Astrocyte (in vitro differentiated cells and primary cell): ENCODE measurements at places on chromosomes 7 and 10. TPM values are rescaled to one million over a fixed set of nuclear protein-coding genes. Genes with fewer than 3 reads are reported as not detected.
A peak's percentile ranks its signal among the peaks of the same experiment; 100 is the strongest.

- no peak for DNase-seq
Measured at GRCh38 chr10:1171586-1171985, 115.4 kb downstream of the WDR37 start.

GRCh38 chr7:91187061-91187460 is 77.2 kb upstream of the FZD1 start:
- DNase-seq = no peak

GRCh38 chr7:38310591-38311101 is 37.2 kb upstream of the TARP start:
- no peak for DNase-seq

DNA sequence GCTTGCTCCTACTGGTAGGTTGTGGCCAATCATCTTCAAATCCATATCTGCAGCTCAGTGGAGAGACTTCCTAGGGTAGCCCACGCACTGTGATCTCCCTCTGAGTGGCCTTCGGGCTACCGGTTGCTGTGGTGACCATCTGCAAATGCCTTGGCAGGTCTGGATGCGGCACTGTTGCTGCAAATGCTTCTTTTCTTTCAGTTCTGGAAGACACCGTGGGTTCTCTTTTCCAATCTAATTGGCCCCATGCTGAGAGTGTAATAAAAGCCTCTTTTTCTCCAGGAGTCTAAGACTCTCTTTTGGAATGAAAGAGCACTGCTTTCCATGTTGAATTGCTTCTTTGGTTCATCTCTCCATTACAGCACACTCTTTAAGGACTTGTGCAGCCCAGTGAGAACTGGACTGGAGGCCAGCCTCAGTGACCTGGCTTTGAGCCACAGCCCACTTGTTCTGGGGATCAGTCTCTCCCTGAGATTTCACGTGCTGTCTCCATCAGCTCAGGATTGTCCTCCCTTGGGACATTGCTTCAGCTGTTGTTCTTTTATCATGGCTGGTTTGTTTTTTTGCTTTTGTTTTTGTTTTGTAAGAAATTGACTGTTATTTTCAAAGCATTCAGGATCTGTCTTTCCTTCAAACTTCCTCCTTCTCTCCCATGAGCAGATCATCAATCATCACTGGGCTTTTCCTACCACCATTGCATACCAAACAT is 286.6 kb downstream of the BMPER start:
- DNase-seq = no peak

- DNase-seq = no peak
Measured at GRCh38 chr7:83649701-83650100, 762 bp upstream of the SEMA3E start.

GRCh38 chr7:30888747-30889146 is 22.9 kb upstream of the AQP1 start:
- DNase-seq = peak; percentile 94

Gene BEND7
- total RNA-seq = 15.9 and 21.1 TPM in 2 replicates

DNA sequence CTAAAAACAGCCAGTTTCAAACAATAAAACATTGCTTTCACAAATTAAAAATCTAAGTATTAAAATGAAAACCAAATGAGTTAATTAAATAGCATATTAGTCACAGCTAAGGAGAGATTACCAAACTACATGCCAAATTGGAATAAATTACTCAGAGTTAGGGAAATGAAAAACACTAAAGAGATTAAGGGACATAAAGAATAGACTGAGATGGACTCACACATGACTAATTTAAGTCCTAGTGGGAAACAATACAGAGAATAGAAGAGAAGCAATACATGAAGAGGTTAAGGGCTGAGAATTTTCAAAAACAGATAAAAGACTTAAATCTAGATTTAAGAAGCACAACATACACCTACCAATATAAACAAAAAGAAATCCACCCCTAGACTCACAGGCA is 110.6 kb downstream of the ZFAND4 start:
- no peak for DNase-seq

DNA sequence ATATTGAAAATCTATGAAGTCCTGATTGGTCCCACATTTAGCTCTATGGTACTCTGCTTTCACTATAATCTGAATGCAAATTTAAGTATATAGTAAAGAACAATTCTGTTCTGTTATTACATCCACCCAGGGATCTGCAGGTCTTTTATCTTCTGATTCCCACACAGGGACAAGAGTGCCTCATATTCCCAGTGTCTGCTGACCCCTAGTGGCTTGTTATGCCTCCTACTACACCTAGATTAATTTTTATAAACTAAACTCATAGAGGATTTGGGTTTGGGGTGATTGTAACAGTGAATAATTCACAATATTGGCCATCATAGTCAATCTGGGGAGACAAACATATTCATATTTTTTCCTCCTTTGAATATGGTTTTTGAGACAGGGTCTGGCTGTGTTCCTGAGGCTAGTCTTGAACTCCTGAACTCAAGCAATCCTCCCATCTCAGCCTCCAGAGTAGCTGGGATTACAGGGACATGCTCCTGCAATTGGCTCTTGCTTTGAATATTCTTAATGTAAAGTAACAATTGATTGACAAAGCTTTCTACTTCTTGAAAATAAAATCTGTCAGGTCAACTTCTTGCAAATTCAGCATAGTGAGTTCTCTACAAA is 282.1 kb downstream of the KCND2 start:
- peak; percentile 29 for DNase-seq

Gene MINDY4
- 3.8 and 4.1 TPM in 2 replicates for total RNA-seq

DNA sequence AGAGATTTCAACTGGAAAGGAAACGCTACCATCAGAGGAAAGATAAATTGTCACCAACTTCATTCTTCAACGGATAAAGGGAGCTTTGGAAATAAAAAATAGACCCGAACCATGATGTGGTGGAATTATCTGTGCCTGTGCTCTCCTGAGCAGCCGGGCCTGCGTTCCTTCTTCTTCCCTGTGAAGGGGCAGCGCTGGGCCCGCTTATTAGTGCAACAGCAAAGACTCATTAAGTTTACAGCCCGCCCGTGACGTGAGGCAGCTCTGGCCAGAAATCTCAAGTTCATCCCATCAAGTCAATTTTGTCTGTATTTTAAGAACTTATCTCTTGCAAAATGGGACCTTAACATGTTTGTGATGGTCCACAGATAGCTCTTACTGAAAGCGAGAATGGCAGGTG is 193.7 kb downstream of the ADARB2 start:
- no peak for DNase-seq

DNA sequence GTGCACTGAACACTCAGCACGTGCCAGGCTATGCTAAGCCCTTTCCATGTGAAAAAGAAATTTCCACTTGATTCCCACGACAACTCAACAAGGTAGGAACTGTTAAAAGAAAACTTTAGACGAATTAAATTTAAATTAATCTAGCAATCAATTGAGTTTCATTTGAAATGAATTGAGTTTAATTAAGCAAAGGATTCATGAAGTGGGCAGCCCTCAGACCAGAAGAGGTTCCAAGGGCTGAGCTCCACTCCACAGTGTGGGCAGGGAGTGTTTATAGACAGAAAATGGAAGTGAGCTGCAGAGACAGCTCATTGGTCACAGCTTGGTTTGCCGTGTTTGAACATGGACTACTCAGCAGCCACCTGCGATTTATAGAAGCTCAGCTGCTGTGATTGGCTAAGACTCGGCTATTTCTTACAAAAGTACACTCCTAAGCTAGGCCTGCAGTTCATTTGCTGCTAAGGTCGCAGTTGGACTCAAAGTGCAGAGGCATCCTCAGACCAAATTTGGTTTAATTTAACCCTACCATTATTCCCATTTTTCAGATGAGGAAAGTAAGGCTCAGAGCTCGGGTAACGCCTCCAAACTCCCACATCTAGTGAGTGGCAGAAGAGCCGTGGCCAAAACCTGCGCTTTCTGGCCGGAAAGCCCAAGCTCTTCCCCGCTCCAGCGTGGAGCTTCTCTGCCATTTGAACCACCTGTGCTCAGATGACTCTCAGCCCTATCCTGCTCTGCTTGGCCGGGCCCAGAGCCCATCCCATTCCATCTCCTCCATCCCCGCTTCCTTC is 24.9 kb downstream of the CALML3 start:
- no peak for DNase-seq

Gene CYP2E1
- total RNA-seq = 2.2 TPM in 2 replicates

DNA sequence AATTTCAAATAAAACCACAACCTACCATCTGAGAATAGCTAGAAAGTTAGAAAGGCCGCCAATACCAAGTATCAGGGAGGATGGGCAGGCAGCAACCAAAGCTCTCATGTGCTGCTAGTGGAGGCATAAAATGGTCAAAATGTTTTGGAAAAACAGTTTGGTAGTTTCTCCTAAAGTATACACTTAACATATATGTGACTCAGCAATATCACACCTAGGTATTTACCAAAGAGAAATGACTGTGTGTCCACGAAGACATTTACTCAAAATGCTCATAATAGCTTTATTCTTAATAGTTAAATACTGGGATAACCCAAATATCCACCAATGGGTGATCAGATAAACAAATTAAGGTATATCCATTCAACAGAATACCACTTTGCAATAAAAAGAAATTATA is 14.3 kb downstream of the RHEB start:
- DNase-seq = no peak

Gene ITPRID1
- total RNA-seq = not detected in 2 replicates

DNA sequence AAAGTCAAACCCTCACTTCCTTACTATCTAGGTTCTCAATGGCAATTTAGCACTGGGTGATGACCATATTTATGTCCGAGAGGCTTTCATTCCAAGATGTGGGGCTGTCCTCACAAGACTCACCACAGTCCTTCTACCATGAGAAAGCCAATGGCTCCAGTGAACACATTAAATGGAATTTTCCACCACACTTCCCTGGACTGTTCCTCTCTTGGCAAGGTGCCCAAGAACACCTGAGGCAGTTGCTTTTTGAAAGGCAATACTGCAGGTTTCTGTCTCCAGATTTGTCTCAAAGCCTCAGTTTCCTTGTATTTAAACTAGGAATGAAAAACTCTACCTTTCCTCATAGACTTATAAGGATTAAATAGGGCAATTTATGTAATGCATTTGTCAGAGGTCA is 24.2 kb downstream of the AFAP1L2 start:
- DNase-seq = no peak

Gene ZNF467
- 16.5 and 16.6 TPM in 2 replicates for total RNA-seq

GRCh38 chr10:119199231-119199992 is 8.0 kb upstream of the GRK5 start:
- peak; percentile 71 for DNase-seq

Gene FKBP9
- 157 and 199 TPM in 2 replicates for total RNA-seq

DNA sequence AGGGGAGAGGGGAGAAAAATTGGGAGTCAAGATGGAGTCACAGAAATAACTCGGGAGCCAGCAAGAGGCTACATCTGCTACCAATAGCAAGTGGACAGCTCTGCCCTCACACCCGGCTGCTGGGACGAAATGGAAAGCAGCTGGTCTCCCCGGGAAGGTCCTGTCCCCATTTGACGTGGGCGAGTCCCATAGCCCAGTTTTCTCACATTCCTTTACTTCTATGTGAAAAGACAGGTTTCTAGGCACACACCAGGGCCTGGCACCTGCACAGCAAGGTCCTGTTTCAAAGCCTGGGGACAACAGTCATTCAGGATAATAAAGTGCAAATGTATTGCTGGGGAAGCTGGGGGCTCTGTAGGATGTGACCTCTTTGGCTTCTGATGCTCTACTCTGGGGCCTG is 162.6 kb downstream of the OAT start:
- no peak for DNase-seq

- no peak for DNase-seq
Measured at GRCh38 chr7:27168265-27168947, 3.1 kb upstream of the HOXA9 start.

DNA sequence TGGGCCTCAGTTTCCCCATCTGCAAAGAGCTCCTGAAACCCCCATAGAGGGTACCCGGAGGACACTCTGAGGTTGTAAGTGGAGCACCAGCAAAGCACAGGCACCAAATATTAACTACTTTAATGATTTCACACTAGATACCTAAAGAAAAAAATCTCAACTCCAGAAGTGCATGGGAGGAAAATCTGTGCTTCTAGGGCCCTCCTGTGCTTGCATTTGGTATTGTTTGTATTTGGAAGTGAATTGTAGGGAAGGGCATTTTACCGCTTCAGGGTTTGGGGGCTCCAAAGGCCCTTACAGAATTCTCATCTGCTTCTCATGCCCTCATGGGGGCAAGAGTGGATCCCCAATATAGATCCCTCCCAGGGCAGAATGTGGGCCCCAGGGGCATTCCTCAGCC is 22.4 kb upstream of the DRGX start:
- no peak for DNase-seq

DNA sequence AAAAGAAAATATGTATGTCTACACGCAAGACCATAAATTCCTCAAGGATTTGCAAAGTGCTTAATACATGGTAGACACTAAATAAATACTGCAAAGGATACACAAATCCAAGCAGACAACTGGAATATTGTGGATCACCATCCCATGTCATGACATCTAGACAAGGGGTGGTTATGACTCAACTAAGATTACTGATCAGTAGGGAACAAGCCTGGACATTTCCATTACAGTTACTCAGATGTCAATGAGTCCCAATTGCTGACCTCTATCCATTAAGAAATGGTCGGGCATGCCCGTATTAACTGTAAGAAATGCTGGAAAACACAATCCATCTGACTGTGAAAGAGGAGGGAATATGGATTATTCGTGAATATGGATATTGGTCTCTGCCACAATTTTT is 27.6 kb upstream of the RUFY2 start:
- no peak for DNase-seq

DNA sequence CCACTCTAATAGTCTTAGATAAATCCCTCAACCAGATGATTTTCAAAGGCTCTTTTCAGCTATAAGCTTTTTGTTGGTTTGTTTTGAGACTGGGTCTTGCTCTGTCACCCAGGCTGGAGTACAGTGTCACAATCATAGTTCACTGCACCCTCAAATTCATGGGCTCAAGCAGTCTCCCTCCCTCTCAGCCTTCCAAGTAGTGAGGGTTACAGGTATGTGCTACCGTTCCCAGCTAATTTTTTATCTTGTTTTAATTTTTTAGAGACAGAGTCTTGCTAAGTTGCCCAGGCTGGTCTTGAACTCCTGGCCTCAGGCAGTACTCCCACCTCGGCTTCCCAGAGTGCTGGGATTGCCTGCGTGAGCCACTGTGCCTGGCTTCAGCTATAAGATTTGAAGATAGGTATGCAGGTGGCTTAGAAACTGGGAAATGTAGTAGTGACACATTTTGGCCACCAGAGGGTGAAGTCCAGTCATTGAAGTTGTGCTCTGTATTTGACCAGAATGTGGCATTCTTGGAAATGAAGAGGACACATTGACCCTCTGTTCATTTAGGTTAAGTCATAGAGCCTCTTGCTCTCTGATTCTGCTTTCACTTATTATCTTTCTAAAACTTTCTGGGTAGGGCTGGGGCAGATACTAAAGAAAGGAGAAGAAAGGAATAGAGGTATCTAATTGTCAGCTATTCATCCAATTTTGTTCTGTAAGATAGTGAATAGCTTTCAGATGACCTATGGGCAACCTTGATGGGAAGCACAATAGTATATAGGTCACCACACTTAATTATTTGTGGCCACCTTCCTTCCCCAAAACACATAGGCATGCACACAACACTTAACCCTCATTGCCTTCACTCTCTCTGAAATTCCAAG is 36.0 kb downstream of the R3HCC1L start:
- DNase-seq = peak; percentile 24

DNA sequence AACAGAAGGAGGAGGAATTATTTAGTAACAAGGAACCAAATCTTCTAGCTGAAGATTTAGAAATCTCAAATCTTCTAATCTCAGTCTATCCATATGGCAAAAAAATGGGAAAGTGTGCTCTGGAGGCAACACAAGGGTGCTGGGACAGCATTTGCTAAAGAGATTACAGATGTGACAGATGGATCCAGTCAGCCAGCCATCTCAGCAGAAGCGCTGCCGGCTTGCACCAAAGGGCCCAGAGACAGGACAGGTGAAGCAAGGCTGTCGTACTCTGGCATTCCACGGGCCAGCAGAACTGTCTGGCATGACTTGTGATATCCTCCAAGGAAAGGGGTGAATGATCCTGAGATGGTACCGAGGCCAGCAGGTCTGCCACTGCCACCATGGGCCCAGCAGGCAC is 45.7 kb upstream of the GJD4 start:
- DNase-seq = no peak

GRCh38 chr7:104848138-104848990 is 165.6 kb upstream of the KMT2E start:
- peak; percentile 9 for DNase-seq
